Spleen (tissue), 13 donors: ENCODE measurements at places on chromosomes 7 and 10. TPM values are rescaled to one million over a fixed set of nuclear protein-coding genes. Genes with fewer than 3 reads are reported as not detected.

Gene ASZ1
- not detected for total RNA-seq

GRCh38 chr7:101767544-101767943 is 49.9 kb upstream of the CUX1 start:
- H3K4me3 ChIP-seq, result no peak overlapping the region
- DNase-seq, result no peak
- no peaks in the 10 kb centered on the region for H3K36me3 ChIP-seq
- H3K27ac ChIP-seq, result no peak overlapping the region
- no peaks in the 10 kb centered on the region for H3K4me1 ChIP-seq

GRCh38 chr10:103890194-103890658 is 27.8 kb downstream of the STN1 start:
- H3K4me1 ChIP-seq, result peaks cover 52% of the 10 kb centered on the region
- H3K36me3 ChIP-seq, result peaks cover 85% of the 10 kb centered on the region
- H3K4me3 ChIP-seq, result no peak overlapping the region
- H3K27ac ChIP-seq, result peak overlapping the region; percentile 71

GRCh38 chr7:30057741-30058140 is 29.5 kb downstream of the PLEKHA8 start:
- H3K36me3 ChIP-seq, result peaks cover 14% of the 10 kb centered on the region
- DNase-seq, result no peak
- no peaks in the 10 kb centered on the region for H3K27me3 ChIP-seq
- H3K27ac ChIP-seq, result no peak overlapping the region
- no peak overlapping the region for H3K4me3 ChIP-seq
- H3K4me1 ChIP-seq, result peaks cover 11% of the 10 kb centered on the region

- no peak overlapping the region for H3K27ac ChIP-seq
- H3K36me3 ChIP-seq, result no peaks in the 10 kb centered on the region
- no peak overlapping the region for H3K4me3 ChIP-seq
- DNase-seq, result no peak
- H3K27me3 ChIP-seq, result no peaks in the 10 kb centered on the region
Observed at GRCh38 chr10:7622969-7623368, 43.8 kb downstream of the ITIH5 start.

- H3K36me3 ChIP-seq, result no peaks in the 10 kb centered on the region
- H3K27ac ChIP-seq, result no peak overlapping the region
- no peak for DNase-seq
- no peaks in the 10 kb centered on the region for H3K27me3 ChIP-seq
- no peaks in the 10 kb centered on the region for H3K4me1 ChIP-seq
- no peak overlapping the region for H3K4me3 ChIP-seq
Observed at GRCh38 chr10:118914629-118915028, 114.9 kb upstream of the NANOS1 start.

- H3K4me1 ChIP-seq, result no peaks in the 10 kb centered on the region
- H3K27ac ChIP-seq, result no peak overlapping the region
- DNase-seq, result no peak
- H3K36me3 ChIP-seq, result peaks cover 55% of the 10 kb centered on the region
- no peaks in the 10 kb centered on the region for H3K27me3 ChIP-seq
Observed at GRCh38 chr10:132693676-132694075, 92.3 kb downstream of the NKX6-2 start.

GRCh38 chr10:102982296-102982695 is 64.2 kb downstream of the CNNM2 start:
- H3K4me3 ChIP-seq, result no peak overlapping the region
- H3K27me3 ChIP-seq, result no peaks in the 10 kb centered on the region
- no peak overlapping the region for H3K27ac ChIP-seq
- H3K4me1 ChIP-seq, result no peaks in the 10 kb centered on the region
